ENCODE measurements at places on chromosomes 6 and 20.

DNA sequence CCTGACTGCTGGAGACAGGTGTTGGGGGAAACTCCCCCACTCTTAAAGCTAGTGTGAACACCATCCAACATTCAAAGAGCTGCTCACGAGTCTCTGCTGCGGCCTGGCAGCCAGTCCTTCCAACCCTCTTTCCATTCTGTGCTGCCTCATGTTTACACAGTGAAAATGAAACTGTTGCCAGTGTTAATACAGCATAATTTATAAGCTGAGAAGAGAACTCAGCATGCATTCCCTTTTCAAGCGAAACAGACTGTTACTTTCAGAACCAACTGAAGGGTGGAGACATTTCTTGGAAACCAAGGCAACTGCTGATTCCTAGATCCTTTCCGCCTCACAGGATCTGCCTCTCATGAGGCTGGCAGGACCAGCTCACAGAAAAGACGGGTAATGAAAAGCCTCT is 533.8 kb upstream of the ID4 start:
- DNase-seq, result no peak

DNA sequence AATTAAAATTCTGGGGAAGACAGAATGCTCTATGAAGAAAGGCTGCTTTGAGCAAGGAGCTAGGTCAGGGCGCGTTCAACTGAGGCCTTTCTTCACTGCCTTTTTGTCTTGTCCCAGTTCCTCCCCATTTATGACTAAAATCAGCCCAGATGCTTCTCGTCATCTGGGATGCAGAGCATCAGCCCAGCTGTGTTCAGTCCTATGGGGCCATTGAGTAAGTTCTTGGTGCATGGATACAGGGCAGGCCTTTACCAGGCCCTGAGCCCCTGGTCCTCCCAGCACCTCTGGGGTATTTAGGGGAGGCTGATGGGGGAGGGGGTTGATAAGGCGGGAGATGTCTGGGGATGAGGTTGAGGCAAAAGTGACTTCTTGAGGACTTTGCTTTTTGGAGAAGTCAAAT is 55.7 kb downstream of the PTPN1 start:
- no peak for DNase-seq

GRCh38 chr6:110018486-110018885 is 40.4 kb downstream of the GPR6 start:
- no peak for DNase-seq

DNA sequence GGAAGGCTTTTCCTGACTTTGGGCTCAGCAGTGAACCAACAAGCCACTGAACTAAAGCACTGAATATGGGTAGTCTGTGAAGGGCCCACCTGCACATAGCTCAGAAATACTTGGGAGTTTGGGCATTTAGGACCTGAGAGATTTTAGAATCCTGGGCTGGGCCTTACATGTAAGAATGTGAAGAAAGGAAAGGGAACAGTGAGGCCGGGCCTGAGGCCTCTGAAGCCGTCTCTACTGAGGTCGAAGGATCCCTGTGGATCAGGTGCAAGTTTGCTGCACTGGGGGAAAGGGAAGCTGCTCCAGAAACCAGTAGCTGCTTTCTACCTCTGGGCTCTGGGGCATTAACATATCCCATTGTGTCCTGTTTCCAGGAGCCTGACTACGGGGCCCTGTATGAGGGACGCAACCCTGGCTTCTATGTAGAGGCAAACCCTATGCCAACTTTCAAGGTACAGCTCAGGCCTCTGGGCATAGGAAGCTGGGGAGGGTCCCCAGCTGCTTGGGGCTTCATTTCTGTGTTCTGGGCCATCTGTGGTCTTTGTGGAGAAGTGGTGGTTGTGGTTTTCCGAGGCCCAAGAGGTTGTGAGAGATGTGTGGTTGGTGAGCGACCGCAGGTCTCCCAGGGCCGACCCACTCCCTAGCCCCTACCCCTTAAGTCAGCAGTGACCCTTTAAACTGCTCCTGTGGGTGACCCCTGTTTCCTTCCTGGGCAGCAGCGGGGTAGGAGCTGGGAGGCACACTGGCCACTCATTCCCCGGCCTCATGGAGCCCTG is 30.3 kb downstream of the PLCG1 start:
- no peak for DNase-seq
